ENCODE measurements at places on chromosomes 5 and 9. TPM values are rescaled to one million over a fixed set of nuclear protein-coding genes. Genes with fewer than 3 reads are reported as not detected.

The NFIB gene
- 2.2 TPM for total RNA-seq

DNA sequence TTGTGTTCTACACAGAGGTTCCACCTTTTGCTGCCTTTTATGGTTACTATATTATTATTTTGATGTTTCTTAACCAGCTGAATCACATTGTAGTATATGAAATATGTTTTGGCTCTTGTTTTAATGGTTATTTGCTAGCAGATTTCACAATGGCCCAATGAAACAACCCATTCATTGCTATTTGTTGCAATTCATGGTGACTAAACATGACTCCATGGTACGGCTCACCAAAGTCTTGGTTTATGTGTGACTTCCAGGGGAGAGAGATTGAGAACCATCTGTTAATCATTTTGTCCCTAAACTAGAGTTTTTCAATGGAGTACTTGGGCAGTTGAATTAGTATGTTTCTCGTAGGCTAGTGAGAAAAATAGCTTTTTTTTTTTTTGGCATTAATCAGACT lies 108.4 kb downstream of the GHR start:
- no peak overlapping the region for H3K4me3 ChIP-seq
- no peaks in the 10 kb centered on the region for H3K36me3 ChIP-seq
- no peaks in the 10 kb centered on the region for H3K27me3 ChIP-seq
- H3K27ac ChIP-seq, result no peak overlapping the region
- H3K4me1 ChIP-seq, result no peaks in the 10 kb centered on the region

The DPYSL3 gene
- total RNA-seq, result 50.2 TPM

GRCh38 chr5:123545506-123545905 lies 33.5 kb downstream of the CSNK1G3 start:
- no peak for DNase-seq
- no peak overlapping the region for H3K4me3 ChIP-seq
- H3K36me3 ChIP-seq, result no peaks in the 10 kb centered on the region
- peaks cover 2% of the 10 kb centered on the region for H3K4me1 ChIP-seq

The HSDL2 gene
- total RNA-seq, result 65.8 TPM

GRCh38 chr9:18863791-18864190 lies 169.2 kb downstream of the SAXO1 start:
- H3K4me1 ChIP-seq, result peaks cover 2% of the 10 kb centered on the region
- H3K36me3 ChIP-seq, result no peaks in the 10 kb centered on the region
- H3K4me3 ChIP-seq, result no peak overlapping the region
- H3K27ac ChIP-seq, result no peak overlapping the region
- H3K27me3 ChIP-seq, result no peaks in the 10 kb centered on the region
- no peak for DNase-seq

- H3K27ac ChIP-seq, result no peak overlapping the region
- peaks cover 7% of the 10 kb centered on the region for H3K4me1 ChIP-seq
- DNase-seq, result no peak
- H3K27me3 ChIP-seq, result no peaks in the 10 kb centered on the region
- no peak overlapping the region for H3K4me3 ChIP-seq
- H3K36me3 ChIP-seq, result no peaks in the 10 kb centered on the region
These were observed 85.2 kb downstream of the TMEM252 start for GRCh38 chr9:68455451-68455850.

GRCh38 chr9:107933516-107933915 lies 443.9 kb upstream of the KLF4 start:
- no peaks in the 10 kb centered on the region for H3K27me3 ChIP-seq
- no peaks in the 10 kb centered on the region for H3K36me3 ChIP-seq
- DNase-seq, result no peak
- no peak overlapping the region for H3K27ac ChIP-seq
- peaks cover 19% of the 10 kb centered on the region for H3K4me1 ChIP-seq

The EXOSC2 gene
- total RNA-seq, result 48.6 TPM

- peaks cover 13% of the 10 kb centered on the region for H3K4me1 ChIP-seq
- no peaks in the 10 kb centered on the region for H3K36me3 ChIP-seq
- H3K27me3 ChIP-seq, result no peaks in the 10 kb centered on the region
These were observed 154.6 kb downstream of the SYK start for GRCh38 chr9:90956026-90956810.

DNA sequence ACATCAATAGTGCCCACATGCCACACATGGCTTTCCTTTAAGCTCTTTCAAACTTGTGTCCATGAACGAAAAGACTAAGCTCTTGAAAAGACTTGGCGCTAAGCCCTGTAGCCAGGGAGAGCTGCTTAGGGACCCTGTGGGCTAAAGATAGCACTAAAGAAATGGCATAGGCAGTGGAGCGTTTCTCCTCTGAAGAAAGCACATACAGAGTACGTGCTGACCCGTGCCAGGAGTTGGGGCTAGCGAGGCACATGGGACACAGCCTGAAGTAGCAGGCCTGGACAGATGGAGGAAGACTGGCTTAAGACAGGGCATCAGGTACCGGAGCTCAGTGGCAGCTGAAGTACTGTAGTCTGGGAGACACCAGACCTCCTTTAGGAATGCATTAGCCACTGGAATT lies 39.7 kb downstream of the ADGRV1 start:
- no peaks in the 10 kb centered on the region for H3K4me1 ChIP-seq
- DNase-seq, result no peak
- no peak overlapping the region for H3K4me3 ChIP-seq
- no peak overlapping the region for H3K27ac ChIP-seq
- H3K36me3 ChIP-seq, result no peaks in the 10 kb centered on the region

Data from IMR-90 (cell line).